ENCODE measurements at places on chromosomes 5 and 9.

DNA sequence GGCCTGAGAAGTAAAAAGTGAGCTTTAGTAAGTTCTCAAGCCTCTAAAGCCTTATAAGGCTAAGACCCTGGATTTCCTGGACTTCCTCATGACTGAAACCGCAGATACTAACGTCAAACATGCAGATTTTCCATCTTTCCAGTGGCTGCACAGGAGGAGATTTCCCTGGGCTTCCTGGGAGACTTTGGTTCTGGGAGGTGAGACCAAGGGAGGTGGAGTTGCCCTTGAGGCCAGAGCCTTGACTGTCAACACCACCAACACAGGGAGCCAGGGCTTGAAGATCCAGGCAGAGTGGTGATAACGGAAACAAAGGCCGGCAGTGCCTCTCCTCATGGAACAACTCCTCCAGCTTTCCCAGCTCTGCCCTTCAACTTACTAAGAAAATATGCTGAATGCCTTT lies 144.7 kb upstream of the LRRTM2 start:
- DNase-seq: no peak

GRCh38 chr9:35981699-35982098 lies 23.7 kb upstream of the OR2S2 start:
- DNase-seq: no peak

GRCh38 chr5:72242796-72243475 lies 77.1 kb downstream of the MRPS27 start:
- no peak for DNase-seq

DNA sequence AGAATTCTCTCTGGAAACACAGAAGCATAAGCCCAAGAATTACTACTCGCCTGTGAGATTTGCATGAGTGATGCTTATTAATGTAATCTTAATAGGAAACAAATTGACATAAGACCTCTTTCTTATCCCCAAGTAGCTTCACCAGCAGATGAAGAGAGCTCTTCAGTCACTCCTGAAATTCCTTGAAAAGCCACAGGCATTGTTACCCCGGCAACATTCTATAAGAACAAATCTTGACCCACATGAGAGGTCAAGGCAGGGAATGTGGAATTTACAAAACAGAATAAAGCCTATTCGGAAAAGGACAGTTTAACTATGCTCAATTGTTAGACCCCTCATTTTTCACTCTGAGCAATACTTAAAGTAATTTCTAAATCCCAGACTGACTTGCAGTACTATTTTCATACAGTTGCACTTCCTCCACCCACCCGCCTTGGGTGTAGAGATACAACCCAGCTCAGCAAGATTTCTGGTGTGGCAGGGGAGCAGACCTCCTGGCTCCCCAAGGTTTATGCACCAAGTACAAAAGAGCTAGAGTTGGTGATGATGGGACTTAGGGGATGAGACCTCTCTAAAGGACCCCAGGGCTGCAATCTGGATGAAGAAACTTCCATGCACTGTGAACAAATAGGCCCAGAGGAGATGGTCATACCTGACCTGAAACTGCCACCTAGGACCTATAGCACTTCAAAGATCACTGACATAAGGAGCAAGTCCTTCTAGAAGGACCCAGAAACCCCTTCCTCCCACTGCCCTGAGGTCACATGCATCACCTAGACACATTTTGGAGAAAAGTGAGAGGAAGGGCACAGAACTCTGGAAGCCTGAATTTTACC lies 242.1 kb downstream of the ZNF608 start:
- DNase-seq: no peak

DNA sequence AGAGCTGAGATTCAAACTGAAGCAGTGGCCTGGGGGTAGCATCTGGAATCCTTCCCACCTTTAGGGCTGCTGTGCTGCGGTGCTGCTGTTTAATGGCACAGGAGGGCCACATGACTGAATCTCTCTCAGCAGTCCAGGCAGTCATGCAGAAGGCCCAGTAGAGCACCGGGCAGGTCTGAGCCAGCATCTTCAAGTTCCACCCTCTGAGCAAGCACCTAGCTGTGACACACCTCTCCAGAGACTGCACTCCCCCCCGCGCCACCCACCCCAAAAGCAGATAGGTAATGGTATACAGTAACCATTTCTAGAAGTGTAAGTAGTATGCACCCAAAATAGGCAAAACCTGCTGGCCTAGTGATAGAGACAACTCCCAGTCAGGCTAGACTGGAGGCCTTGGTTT lies 8.2 kb downstream of the IL4 start:
- DNase-seq: no peak

DNA sequence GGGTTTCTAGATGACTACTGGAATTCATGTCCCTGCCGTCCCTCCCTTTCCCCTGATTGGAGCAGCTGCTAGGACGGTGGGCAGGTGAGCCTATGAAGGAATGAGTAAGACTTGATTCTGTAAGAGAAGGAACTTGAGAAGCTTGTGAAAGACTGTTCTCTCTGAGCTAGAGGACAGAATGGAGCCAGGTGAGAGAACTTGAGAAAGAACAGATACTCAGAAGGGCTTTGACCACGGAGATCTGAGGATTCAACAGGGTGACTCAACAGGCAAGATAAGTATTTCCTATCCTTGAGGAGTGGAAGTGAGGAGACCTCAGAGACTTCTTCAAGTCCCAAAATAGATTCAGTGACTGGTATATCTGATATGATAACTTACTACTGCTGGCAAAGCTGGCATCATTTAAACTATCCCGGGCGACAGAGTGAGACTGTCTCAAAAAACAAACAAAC lies 41.9 kb downstream of the HSDL2 start:
- no peak for DNase-seq

DNA sequence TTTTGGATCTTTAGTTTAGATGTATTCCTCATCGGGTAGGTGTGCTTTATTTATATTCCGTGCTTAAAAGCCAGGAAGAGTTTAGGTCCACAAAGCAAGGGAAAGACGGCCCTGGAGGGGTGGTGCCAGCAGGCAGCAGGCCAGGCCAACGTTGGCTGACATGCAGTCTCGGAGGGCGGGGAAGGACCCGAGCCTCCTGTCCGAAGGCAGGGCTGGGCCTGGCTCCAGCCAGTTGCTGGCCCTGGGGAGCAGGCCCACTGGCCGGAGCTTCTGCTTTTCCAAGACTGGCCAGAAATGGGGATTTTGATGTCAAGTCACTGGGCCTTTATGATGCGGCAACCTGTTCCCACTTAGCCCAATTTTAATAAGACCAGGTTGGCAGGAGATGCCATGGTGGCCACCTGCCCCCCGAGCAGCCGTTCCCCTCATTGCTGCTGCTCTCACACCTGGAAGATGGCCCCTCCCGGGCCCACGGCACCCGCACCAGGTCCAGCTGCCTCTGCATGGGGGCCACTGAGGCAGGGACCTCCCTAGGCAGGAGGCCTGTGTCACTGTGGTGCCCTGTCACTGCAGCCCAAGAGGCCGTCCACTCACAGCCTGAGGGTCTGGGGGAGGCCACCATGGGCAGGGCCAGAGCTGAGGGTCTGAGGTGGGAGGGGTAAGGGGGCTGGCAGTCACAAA lies 23.2 kb downstream of the LPCAT1 start:
- no peak for DNase-seq

DNA sequence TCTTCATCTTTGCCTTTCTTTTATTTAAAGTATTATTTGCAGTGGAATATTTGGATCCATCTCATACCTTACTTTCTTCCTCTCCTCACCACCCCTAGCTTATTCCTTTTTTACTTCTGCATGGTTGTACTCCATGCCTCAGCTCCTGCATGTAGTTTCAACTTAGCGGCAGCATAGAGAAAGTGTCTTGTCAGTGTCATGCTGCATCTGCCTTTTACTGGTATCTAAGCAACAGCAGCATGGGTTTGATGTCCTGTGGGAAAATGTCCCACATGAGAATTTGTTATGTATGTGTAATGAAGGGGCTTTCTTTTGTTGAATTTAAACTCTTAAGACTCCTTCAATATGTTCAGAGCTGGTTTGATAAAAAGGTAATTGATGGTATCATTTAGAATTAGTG lies 20.6 kb downstream of the TCERG1 start:
- DNase-seq: no peak

DNA sequence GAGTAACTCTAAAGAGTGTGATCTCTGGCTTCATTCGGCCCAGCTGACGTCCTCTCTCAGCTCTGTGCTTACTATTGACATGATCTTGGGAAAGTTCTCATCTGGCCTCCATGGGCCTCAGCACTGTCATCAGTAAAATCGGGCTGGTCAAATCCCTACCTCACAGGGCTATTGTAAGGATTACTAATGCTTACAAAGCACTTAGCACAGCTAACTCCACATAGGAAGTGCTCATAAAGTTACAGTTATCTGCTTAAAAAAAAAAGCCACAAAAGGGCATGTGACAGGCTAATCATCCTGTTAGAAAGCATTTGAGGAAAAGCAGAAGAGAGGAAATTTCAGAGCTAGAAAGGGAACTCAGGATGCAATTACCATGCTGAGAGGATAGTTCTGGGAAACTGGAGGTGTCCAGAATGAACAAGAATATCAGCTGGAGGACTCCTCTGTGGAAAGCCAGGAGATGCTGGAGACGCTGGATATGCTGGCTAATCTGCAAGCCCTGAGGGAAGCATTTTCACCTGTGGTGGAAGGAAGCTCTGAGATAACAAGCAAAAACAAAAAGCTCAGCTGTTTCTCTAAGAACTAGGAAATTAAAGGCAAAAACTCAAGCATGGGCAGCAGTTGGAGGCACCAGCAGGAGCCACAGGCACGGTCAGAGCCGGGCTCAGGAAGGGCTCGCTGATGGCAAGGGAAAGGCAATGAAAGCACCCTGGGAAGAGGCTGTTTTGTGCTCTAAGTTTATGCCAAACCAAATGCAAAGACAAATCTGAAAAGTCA lies 4.4 kb upstream of the BHMT start:
- DNase-seq: no peak

GRCh38 chr5:143428155-143428554 lies 24.7 kb upstream of the NR3C1 start:
- DNase-seq: no peak

GRCh38 chr9:27726244-27727081 lies 153.2 kb upstream of the C9orf72 start:
- no peak for DNase-seq
